ENCODE measurements at places on chromosomes 7 and 10.

- no peak for DNase-seq
Measured at GRCh38 chr10:118807512-118808305, 52.9 kb upstream of the CACUL1 start.

- no peak for DNase-seq
Measured at GRCh38 chr10:104117839-104118323, 4.1 kb upstream of the SFR1 start.

DNA sequence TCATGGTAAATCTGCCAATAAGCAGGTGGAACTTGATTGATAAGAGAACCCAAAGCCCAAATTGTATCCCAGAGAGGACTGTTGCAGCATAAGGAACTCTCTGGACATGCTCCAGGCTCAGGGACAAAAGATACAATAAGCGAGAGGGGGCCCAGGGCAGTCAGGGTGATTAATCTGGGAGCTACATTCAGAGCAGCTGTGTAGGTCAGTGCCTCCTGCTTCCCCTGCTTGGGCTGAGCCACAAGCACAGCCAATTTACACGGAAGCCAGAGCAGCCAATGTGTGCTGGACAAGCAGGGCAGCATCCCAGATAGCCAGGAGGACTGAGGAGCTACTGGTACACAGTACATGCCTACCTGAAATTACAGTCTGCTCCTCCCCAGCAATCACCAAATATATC is 24.2 kb downstream of the MYPN start:
- DNase-seq, result no peak

DNA sequence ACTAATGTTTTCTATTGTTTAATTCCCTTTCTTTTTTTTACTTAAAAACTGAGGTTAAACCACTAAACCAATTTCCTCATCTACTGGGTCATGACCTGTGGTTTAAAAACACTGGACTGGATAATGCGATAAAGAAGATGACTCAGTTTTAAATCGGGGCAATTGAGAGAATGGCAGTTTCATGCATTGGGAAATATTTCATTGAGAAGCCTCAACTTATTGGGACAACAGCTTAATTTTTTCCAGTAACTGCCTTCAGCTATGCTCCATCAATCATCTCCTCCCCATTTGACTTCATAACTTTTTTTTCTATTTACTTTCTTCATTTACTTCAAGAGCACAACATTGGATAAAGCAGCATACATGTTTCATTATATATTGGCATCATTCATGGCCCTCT is 61.8 kb upstream of the MET start:
- DNase-seq, result no peak

DNA sequence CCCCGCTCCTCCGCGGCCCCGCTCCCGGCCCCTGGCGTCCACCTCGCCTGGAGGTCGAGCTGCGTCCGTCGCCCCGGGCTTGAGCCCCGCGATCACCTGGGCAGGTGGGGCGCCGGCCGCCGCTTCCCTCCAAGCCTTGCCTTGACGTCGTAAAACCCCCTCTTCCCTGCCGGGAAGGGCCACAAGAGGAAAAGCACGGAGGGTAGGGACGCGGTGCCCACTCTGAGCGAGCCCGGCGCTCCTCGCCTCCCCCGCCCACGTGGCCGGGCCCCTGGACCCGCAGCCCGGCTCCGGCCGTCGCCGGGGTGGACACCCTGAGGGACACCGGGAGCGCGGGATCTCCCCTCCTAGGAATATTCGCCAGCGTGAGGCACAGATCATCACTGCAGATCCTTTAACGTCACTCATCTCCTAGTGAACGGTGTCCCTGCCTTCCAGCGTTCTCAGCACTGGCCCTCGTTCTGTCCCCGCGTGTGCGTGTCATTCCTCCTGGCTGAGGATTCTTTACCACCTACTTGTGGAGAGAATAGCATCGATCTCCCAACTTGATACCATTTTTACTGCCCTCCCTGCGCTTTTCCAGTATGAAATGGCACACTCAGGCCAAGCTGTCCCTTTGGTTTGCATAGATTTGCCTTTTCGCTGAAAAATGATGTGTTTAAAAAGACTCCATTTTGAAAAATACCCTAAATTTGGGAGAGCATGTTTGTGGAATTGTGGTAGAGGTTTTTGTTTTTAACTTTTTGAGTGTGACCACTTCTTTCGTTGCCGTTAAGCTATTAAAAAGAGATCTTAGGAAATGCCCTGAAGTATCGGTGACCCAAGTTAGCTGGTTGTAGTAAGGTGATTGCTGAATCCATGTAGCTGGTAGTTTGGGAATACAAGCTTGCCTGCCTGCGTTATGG is 649 bp downstream of the ACTR3B start:
- peak; percentile 32 for DNase-seq
